ENCODE measurements at places on chromosomes 16 and 17.
A peak's percentile ranks its signal among the peaks of the same experiment; 100 is the strongest.

DNA sequence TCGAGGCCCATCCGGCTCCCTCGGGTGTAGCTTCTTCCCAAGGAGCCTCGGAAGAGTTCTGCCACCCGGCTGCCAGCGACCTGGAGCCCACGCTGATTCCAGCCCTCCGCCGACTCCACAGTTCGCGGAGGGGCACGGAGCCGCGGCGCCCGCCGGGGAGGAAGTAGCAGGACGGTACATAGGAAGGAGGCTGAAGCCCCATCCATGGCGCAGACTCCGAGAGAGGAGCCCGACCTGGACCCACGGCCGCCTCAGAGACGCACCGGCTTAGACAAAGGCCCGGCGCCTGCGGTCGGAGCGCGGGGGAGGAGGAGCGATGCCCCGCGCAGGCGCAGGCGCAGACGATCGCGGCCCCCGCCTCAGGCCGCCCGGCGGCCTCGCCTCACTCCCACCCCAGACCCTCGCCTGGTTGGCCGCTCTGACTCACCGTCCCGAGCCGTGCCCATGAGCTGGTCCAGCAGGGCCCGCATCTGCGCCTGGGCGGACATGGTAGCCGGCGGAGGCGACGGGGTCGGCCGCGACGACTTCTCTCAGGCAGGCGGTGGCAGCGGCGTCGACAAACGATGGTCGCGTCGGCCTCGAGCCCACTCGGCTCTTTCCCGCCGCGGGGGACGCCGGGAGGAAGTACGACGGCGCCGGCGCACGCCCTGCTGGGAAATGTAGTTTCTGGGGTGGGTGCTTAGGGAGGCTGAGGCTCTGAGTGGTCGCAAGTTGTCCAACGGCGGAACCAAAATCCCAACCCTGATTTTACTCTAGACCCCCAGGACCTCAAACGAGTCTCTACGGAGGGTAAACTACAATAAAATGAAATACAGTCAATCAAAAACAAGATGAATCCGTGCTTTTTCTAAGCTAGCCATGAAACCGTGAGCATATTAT, at the start of gene LUC7L:
LUC7L (minus strand) TSS at position 598 of the 879 bp plus-strand sequence; CDS start at position 488, 110 bp downstream.
- DNase-seq: peak; percentile 88

GRCh38 chr16:57998992-57999365, 1.5 kb downstream of the ZNF319 start:
- DNase-seq: no peak

DNA sequence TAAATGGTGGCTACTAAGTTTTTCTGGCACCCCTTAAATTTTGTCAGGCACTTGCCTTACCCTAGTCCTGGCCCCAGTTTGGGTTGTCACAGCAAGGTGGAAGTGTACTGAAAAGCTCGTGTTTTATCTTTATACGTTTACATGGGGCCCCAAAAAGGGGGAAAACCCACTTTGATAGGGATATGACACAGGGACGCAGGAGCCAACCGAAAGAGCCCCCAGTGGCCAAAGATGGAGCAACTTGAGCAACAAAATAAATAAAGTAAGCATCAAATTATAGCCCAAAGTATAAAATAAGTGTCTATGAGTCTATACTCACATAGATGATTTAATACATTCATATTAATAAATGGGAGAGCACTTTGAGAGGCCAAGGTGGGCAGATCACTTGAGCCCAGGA, 5.0 kb upstream of the CETP start:
- no peak for DNase-seq

GRCh38 chr16:9441012-9441411, 349.6 kb downstream of the HAPSTR1 start:
- no peak for DNase-seq

DNA sequence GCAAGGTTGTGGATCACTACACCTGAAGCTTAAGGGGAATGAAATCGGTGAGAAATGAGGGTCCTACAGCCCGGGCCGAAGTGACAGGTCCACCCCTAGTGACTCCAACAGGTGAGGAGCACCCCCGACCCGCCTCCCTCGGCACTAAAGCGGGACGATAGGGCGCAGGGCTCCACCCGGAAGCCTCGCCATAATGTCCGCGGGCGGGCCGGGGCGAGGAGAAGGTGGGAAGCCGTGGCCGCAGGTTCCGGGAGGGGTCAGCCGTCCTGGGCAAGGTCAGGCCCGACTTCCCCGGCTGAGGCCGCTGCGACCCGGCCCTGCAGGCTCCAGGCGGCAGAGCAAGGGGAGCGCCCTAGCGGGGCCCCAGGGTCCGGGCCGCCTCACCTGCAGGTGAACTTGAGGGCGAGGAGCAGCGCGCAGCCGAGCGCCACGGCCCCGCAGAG, 543 bp downstream of the TXNDC11 start:
- DNase-seq: peak; percentile 46

GRCh38 chr17:27269201-27269600, 24.7 kb upstream of the WSB1 start:
- no peak for DNase-seq

DNA sequence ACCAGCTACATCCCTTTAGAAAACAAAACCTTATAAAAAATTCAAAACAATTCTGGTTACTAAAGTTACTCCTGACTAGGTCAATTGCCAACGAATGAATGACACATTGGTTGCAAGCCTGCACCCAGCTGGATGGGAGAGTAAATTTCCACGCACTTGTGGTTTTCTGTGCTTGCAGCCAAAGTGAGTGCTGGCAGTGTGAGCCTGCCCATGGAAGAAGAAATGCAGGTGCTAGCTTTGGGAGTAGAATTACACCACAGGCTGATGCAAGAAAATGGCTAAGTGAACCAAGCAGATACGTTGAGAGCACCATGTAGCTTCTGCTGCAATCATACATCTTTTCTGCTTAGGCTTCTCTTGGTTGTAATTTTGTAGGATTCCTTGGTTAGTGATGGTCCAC, 74.6 kb downstream of the SYCE1L start:
- no peak for DNase-seq

DNA sequence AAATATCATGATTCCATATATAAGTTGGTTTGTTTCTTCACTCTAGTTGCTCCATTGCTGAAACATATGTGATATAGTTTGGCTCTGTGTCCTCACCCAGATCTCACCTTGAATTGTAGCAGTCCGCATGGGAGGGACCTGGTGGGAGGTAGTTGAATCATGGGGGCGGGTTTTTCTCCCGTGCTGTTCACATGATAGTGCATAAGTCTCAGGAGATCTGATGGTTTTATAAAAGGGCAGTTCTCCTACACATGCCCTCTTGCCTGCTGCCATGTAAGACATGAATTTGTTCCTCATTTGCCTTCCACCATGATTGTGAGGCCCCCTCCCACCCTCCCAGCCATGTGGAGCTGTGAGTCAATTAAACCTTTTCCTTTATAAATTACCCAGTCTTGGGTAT, 915.5 kb downstream of the KCNJ2 start:
- no peak for DNase-seq

DNA sequence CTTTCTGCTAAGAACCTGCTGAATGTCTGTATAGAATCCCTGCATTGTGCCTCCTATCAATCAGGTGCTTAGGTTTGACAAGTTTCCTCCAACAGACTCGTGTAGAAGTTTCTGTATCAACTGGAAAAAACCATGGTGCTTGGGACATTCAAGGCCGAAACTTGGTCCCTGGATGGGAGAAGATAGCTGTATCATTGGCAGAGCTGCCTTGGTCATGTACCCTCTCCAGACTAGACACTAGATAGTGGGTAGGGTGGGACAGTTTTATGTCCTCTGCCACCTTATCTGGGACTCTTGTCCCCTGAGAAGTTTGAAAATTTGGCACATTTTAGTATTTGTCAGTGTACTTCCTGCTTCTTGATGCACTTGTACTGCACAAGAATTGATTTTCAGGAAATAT, 520.8 kb downstream of the WWOX start:
- DNase-seq: no peak

DNA sequence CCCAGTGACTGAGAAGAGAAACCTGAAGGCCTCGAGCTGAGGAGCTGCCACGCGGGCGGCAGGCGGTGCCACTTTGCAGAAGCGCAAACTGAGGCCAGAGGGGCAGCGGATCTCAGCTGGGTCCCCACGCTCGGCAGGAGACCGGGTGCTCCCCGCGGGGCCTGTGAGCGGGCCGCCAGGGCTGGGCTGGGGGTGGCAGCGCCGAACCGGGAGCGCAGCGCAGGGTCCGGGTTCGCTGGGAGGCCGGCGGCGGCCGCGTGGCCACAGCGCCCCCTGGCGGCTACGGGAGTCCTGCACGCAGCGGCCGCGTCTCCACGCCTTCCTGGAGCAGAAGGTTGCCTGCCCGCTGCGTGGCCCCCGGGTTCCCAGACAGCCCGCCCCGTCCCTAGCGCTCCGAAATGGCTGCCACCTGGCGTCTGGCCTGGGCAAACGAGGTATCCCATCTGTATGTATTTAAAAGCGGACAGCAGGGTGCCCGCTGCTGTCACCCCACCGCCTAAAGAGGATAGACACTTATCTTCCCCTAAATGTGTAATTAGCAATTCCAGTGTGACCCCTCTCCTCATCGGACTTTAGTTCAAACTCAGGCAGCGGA, 96.1 kb upstream of the CDH5 start:
- peak; percentile 69 for DNase-seq

DNA sequence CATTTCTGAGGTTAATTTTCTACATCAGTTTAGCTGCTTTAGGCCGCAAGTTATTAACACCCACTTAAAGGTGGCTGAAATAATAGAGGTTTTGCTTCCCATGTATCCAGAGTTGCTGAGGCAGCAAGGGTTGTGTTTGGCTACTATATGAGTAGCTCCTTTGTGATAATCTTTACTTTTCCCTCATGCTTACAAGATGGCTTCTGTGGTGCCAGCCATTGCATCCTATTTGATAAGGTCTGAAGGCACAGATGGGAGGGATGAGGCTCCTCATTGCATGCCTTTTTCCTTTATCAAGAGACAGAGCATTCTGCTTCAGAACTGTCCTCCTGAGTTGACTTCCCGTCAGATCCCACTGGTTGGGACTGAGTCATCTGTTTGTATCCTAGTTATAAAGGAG, 340.2 kb downstream of the WWOX start:
- DNase-seq: no peak

GRCh38 chr16:64408699-64409098, 713.2 kb downstream of the CDH11 start:
- no peak for DNase-seq

DNA sequence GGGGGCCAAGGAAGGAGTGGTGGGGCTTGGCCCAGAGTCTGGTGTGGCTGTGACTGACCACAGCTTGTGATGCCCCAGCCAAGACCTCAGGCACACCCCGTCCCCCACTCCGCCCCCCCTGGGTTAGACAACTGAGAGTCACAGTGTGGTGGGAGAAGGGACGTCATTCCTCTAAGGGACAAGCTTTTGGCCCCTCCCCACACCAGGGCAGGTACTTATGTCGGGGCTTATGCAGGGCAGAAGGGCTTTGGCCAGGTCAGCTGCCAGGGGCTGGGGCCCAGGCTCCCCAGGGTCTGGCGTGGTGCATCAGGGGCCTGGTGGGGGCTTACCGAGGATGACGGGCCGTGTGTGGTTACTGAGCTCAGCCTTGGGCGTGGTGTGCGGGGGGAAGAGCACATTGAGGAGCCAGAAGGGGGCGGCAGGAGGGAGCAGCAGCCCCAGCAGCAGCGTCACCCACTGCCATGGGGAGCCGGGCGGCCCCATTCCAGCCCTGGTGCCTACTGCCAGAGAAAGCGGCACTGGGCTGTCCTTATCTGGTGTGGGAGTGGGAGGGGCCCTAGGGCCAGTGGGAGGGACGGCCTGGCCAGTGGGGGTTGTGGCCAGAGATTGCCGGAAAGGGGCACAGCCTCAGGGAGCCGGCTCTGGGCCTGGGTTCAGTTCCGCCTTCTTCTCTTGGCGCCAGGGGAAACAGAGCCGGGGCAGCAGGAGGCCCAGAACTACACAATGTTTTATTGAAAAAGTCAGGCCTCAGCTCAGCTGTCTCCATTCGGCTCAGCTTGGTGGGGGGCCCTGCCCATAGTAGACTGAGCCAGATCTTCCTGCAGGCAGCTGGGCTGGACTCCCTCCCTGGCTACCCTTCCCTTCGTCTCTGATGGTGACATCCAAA, at the start of gene LCAT:
LCAT (minus strand) TSS at position 502 of the 886 bp plus-strand sequence; CDS start at position 483, 19 bp downstream.
- DNase-seq: no peak

DNA sequence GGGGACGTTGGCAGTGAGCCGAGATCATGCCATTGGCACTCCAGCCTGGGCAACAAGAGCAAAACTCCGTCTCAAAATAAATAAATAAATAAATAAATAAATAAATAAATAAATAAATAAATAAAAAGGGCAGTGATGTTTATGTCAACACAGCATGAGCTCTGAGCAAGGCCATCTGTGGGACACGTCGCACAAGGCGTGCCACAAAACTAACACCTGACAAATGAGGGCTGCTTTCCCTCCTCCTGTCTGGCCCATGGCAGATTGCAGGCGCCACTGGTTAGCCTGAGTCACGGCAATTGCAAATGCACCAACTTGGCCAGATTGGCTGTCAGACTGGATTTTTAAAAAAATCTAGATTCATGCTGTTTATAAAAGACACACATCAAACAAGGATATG, 25.9 kb upstream of the SPNS3 start:
- DNase-seq: peak; percentile 52

GRCh38 chr17:42617956-42618431, 8.5 kb downstream of the TUBG1 start:
- no peak for DNase-seq

GRCh38 chr16:16578701-16579100, 199.8 kb downstream of the NPIPA7 start:
- DNase-seq: no peak

DNA sequence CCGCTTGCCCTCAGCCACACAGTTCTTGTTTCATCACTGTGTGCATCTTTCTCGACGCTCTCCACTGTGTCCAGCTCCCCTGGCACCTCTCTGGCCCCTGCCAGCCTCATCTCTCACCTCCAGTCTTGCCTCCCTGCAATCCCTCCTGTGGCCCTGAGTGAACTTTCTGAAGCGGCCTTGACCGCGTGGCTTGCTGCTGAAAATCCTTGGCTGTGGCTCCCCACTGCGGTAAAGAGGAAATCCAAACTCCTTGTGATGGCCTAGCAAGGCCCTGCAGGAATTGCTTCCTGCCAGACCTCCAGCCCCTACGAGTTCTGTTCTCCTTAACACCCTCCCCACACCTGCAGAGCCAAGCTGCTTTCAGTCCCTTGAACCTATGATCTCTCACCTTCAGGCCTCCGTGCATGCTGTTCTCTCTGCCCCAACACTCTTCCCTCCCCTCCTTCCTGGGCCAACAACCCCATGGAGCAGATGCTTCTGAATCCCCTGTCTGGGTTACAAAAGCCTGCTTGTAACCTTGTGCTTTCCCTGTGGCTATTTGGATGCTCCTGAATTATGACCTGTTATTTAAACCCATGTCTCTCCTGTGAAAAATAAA, 33.6 kb upstream of the BRD7 start:
- no peak for DNase-seq

GRCh38 chr17:4499431-4500190, 930 bp downstream of the SPNS2 start:
- DNase-seq: no peak

GRCh38 chr17:61106354-61106753, 293.3 kb upstream of the TBX2 start:
- no peak for DNase-seq

GRCh38 chr17:32445497-32445896, 1.2 kb downstream of the PSMD11 start:
- DNase-seq: no peak

DNA sequence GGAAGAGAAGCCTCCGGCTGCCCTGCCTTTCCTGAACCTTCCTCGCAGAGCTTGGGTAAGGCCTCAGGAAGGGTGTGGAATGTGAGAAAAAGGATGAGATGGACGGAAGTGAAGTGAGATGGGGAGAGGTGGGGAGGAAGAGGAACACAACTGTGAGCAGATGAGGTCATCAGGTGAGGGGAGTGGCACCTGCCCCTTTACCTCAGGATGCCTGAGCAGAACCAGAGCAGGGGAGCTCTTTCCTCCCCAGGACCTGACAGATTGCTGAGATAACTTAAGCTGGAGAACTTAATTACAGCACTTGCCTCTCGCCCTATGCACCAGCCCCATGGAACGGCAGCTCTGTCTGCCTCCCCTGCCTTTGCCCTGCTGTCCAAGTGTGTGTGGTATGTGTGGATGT, 29.8 kb downstream of the TMEM132E start:
- DNase-seq: no peak

- DNase-seq: peak; percentile 70
These were observed 4.0 kb upstream of the BRD7 start for GRCh38 chr16:50372611-50373344.

Data from ELR (cell line).